ENCODE measurements at places on chromosomes 7 and 10.

DNA sequence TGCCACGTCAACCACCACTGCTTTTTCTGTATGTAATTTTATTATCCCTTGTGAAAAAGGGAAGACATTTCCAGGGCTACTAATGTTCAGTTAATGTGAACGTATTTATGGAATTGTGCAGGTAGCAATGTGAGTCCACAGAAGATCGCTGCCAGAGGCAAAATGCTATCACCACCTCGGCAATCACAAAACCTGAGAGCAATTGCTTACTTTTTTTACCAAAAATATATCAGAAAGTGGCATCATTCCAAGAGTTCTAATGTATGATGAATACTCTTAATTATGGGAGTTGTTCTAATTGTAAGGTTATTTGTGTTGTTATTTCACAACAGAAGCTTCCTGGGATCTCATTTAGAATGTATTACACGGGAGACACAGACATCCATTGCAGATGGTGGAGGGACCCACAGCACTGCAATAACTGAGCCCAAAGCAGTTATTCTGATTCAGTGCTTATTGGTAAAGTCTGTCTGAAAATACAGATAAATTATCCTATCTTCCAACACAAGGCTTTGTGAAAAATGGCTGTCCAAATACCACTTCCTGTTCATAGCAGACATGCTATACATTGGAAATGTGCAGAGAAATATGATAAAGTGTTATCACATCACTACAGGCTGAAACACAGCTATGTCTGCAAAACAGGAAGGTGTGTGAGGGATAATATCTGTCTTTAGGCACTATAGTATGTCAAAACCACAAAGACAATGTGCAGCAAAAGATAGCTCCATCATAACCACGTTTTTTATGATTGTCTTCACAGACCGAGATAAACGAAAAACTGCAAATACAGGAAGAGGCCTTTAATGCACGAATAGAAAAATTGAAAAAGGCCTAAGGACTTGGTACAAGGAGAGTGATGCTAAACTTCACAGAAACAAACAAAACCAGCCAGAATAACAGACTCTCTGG, 102.7 kb downstream of the CABCOCO1 start:
- DNase-seq = no peak

- DNase-seq = no peak
These were observed 28.0 kb downstream of the VPS41 start for GRCh38 chr7:38881015-38881414.

DNA sequence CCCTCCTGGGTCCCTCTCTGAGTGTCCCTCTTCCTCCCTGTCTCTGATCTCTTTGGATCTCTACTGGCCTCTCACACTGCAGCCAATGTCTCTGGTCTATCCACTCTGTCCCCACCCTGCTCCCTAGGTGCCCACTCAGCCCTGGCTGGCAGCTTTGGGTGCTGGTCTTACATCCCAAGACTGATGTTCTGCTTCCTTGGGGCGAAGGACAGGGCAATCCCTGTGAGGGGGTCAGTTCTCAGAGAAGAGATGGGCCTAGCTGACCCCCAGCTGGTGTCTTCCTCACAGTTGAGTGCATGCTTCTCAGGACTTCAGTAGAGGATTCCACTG, 51.7 kb upstream of the CAMK2B start:
- DNase-seq = no peak

GRCh38 chr10:5566614-5567013, 41.9 kb downstream of the CALML3 start:
- DNase-seq = no peak

- DNase-seq = no peak
These were observed 107.1 kb downstream of the RNF32 start for GRCh38 chr7:156747718-156748117.

- peak; percentile 83 for DNase-seq
These were observed 120.8 kb downstream of the TNS3 start for GRCh38 chr7:47461161-47461560.

DNA sequence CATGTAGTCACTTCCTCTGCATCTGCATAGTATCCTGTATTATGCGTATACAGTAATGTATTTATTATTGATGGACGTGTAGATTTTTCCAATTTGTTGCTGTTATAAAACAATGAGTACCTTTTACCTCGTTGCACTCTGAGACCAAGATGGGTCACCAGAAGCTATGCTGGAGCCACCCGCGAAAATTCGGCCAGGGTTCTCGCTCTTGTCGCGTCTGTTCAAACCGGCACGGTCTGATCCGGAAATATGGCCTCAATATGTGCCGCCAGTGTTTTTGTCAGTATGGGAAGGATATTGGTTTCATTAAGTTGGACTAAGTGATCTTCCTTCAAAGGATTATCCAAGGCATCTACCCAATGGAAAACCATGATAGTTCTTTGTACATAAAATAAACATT, 1.0 kb downstream of the PSMC2 start:
- no peak for DNase-seq

DNA sequence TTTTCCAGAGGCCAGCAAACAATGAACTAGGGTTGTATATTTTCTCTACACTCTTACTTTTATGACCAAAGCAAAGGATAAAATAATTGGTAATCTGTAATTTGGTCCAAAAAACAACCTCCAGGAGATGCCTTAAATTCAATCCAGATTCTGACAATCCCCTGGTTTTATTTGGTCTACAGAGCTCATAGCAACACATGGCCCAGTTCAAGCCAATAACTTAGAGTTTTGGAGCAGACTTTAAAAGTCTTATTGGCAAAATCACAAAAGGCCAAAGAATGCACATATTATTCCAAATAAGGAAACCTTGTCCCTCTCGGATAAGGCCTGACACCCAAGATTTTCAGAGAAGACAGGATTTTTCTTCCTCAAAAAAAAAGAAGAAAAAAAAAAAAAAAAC, 51.9 kb downstream of the SORBS1 start:
- no peak for DNase-seq

DNA sequence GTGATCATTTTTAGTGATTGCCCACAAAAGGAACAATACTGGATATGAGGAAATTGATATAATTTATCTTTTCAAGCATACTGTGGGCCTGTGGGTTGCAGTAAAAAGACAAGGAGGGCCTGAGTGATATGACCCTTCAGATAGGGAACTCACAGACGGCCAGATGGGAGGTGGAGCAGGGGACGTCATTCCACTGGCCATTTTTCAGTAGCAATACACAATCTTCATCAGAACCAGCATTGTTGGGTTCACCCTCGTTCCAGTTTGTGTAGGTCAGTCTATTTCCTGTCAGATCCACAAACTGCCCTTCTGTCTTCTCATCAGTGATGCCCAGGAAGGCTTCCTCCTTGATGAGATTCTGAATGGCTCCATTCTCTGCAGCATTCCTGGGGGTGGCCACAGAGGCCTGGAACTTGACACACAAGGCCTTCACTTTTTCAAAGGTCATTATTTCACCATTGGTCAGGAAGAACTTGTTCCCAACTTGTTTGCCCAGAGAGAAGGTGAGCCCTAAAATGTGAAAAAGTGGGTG, 4.5 kb downstream of the MBL2 start:
- no peak for DNase-seq

GRCh38 chr10:49231086-49231820, 43.1 kb upstream of the TMEM273 start:
- DNase-seq = no peak

- no peak for DNase-seq
These were observed 424.9 kb downstream of the CALN1 start for GRCh38 chr7:71987200-71987767.

GRCh38 chr10:2083591-2083990, 346.3 kb upstream of the ADARB2 start:
- DNase-seq = no peak

- no peak for DNase-seq
These were observed 6.6 kb downstream of the C10orf90 start for GRCh38 chr10:126663880-126664279.

DNA sequence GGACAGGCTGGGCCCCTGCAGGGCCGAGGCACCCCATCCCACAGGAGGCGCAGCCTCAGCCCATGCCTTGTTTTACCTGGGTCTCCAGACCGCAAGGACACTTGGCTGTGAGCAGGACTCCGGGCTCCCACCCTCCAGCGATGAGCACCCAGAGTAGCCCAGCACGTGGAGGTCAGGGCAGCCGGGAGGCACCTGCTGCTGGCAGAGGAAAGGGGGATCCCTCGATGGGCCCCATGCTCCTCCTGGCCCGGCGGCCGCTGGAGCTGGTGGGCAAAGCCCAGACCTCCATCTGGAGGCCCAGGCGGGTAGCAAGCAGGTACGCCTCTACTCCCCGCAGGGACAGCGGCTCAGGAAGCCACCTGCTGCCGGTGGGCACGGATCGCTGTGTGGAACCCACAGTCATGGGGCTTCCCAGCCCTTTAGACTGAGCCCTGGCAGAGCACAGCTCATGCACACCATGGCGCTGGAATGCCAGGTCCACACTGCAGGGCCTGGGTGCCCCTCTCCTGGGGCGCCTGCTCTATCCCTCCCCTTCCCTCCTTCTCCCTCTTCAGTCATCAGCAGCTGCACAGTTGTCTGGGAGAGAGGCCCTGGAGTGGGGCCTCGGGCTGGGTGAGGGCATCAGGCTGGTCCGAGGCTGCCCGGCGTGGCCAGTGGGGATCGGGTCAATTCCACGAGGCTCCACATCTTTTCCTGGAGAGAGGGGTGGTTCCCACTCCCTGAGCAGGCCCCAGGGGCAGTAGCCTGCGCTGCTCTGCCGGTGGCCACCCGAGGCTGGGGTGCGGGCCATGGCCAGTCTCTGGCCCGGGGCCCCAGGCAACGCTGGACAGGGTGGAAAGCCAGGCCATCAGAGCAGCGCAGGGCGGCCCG, 65.7 kb downstream of the PWWP2B start:
- DNase-seq = peak; percentile 12

- no peak for DNase-seq
These were observed 45.4 kb downstream of the KAT6B start for GRCh38 chr10:74871595-74872382.

GRCh38 chr7:127810696-127811660, 159.0 kb downstream of the SND1 start:
- no peak for DNase-seq

DNA sequence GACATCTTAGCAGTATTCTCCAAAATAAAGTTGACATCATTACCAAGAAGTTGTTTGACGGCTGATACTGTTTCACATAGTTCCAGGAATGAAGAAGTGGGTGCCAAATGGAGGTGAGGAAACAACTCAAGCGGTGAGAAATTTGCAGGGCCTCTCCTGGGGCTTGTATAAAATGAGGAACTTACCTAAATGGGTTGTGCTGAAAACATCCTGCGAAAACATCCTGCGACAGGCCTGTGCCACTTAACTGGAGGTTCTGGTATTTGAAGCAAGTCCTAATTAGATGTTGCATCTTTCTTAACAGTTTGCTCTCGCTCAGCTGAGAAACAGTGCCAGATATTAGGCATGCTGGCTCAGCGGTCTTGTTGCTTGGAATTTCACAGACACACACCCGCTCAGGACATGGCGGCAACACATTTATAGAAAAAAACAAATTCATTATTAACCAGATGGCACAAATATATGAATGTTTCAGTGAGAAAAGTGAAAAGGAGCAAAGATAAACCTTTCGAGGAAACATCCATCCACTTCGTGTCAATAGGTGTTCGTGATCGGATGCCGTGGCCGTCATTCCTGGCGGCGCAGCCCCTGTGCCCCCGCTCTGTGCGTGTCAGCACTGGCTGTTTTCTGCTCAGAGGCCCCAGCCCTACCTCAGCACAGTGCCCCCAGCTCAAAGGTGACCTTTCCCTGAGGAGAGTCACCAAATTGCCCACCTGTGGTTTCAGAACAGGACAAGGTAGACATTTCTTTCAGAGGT, 48.1 kb downstream of the CDC123 start:
- DNase-seq = no peak

DNA sequence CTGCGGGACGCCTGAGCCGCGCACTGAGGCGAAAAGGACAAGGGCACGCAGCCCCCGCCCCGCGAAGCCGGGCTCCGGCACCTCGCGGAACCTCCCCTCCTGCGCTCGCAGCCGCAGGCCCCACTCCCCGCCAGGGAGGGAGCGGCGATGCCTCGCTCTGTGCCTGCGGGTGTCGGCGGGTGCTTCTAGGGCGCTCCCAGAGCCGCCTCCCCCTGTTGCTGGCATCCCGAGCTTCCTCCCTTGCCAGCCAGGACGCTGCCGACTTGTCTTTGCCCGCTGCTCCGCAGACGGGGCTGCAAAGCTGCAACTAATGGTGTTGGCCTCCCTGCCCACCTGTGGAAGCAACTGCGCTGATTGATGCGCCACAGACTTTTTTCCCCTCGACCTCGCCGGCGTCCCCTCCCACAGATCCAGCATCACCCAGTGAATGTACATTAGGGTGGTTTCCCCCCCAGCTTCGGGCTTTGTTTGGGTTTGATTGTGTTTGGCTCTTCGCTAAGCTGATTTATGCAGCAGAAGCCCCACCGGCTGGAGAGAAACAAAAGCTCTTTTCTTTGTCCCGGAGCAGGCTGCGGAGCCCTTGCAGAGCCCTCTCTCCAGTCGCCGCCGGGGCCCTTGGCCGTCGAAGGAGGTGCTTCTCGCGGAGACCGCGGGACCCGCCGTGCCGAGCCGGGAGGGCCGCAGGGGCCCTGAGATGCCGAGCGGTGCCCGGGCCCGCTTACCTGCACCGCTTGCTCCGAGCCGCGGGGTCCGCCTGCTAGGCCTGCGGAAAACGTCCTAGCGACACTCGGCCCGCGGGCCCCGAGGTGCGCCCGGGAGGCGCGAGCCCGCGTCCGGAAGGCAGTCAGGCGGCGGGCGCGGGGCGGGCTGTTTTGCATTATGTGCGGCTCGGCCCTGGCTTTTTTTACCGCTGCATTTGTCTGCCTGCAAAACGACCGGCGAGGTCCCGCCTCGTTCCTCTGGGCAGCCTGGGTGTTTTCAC, 519 bp downstream of the ITGB8 start:
- DNase-seq = peak; percentile 31

GRCh38 chr7:66905689-66906088, 15.3 kb upstream of the TMEM248 start:
- DNase-seq = no peak

GRCh38 chr10:18100669-18101068, 39.6 kb upstream of the CACNB2 start:
- DNase-seq = no peak

GRCh38 chr7:128067983-128068382, 36.7 kb upstream of the LRRC4 start:
- DNase-seq = no peak

GRCh38 chr10:122798704-122799231, 46.9 kb downstream of the CUZD1 start:
- no peak for DNase-seq

GRCh38 chr10:30027057-30028005, 32.1 kb downstream of the JCAD start:
- peak; percentile 38 for DNase-seq
